ENCODE measurements at places on chromosomes 5 and 9.

GRCh38 chr9:123927625-123928532, 2.0 kb downstream of the DENND1A start:
- DNase-seq: peak; percentile 12

GRCh38 chr5:78341440-78341839, 19.0 kb upstream of the SCAMP1 start:
- DNase-seq: no peak

GRCh38 chr5:10257870-10258269, 7.8 kb downstream of the CCT5 start:
- DNase-seq: no peak

GRCh38 chr5:35127006-35127405, 79.3 kb upstream of the AGXT2 start:
- no peak for DNase-seq

DNA sequence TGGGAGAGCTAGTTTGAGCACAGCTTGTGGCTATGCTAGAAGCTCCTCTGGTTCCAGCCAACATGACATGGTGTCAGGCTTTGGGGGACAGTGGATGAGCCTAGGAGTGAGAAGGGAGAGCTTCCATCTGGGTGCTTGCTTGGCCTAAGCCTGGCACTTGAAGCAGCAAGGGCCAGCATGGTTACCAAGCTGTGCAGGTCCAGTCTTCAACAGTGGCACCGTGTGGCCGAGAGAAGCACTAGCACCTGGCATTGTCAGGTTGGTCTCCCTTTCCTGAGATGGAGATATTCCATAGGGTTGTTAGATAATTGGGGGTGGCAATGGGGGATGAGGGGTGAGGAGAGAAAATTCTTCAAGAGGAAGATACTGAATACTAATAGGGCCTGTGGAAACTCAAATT, 261.9 kb downstream of the PBX3 start:
- no peak for DNase-seq

GRCh38 chr9:16246785-16247184, 623.7 kb downstream of the BNC2 start:
- DNase-seq: no peak

- DNase-seq: no peak
These were observed 428.8 kb downstream of the CAAP1 start for GRCh38 chr9:26463837-26464236.

DNA sequence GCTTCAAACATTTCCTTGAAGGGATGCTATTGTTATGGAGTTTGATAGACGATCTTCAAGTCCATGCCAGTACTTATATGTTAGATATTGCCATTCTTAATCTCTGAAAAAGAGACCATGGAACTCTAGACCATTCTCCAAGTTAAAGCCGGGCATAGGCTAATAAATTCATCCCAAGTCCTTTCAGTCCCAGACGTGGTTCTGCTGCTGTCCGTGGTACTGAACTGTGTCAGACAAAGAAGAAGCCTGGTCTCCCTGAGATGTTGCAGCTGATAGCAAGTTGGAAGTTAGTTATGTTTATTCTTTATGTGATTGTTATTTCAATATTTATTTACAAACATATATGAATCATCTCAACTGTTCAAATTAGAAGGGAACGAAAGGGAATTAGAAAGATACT, 158.7 kb downstream of the NMUR2 start:
- peak; percentile 1 for DNase-seq

DNA sequence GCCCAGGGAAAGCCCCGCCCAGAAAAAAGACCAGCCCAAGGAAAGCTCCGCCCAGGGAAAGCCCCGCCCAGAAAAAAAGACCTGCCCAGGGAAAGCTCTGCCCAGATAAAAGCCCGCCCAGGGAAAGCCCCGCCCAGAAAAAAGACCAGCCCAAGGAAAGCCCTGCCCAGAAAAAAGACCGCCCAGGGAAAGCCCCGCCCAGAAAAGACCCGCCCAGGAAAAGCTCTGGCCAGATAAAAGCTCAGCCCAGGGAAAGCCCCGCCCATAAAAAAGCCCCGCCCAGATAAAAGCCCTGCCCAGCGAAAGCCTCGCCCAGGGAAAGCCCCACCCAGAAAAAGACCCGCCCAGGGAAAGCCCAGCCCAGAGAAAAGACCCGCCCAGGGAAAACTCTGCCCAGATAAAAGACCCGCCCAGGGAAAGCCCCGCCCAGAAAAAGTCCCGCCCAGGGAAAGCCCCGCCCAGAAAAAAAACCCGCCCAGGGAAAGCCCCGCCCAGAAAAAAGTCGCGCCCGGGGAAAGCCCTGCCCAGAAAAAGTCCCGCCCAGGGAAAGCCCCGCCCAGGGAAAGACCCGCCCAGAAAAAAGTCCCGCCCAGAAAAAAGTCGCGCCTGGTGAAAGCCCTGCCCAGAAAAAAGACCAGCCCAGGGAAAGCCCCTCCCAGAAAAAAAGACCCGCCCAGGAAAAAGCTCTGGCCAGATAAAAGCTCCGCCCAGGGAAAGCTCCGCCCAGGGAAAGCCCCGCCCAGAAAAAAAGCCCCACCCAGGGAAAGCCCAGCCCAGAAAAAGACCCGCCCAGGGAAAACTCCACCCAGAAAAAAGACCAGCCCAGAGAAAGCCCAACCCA, 11.9 kb downstream of the GRIN1 start:
- peak; percentile 33 for DNase-seq

GRCh38 chr9:92528522-92528849, 7.3 kb downstream of the ECM2 start:
- DNase-seq: no peak

GRCh38 chr5:11050596-11051304, 289.7 kb upstream of the DAP start:
- DNase-seq: no peak

DNA sequence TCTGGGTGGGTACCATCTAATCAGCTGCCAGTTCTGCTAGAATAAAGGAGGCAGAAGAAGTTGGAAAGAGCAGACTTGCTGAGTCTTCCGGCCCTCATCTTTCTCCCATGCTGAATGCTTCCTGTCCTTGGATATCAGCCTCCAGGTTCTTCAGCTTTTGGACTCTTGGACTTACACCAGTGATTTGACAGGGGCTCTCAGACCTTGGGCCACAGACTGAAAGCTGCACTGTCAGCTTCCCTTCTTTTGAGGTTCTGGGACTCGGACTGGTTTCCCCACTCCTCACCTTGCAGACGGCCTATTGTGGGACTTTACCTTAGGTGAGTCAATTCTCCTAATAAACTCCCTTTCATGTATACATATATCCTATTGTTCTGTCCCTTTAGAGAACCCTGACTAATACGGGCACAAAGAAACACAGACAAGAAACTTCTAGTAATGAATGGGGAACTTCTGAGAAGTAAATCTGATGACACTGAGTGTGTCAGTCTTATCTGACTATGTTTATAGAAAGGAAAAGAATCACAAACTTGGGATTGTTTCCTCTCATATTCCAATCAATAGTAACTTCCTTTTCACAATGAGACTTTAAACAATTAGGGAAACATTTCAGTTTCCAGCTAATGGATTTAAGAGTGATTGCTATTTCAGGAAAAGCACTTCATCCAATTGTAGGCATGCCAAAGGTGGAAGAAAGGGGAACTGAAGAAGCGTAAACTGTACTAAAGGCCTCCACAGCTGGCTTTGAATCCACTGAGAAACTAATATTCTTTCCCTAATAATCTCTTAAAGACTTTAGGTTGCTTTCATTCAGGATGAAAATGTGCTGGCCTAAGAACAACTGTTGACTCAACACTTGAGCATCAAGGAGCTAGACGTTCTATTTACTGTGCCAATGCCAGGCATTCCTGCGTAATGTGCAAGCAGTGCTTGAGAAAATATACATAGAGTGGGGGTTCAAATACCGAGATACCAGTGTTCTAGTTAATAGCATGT, 127.9 kb upstream of the PTGER4 start:
- DNase-seq: peak; percentile 97

DNA sequence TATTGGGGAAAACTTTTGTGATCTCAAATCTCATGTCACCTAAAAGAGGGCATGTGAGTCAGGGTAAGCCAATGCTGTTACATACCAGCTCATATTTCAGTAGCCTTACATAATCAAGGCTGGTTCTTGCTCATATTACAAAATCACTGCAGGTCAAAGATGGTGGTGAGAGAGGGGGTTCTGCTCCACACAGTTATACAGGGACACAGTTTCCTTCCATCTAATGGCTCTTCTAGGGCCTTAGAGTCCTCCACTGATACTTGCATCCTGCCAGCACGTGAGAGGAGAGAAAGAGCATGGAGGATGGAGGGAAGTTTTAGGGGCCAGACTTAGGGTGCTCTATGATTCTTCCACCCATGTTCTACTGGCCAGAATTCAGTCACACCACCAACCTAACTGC, 130.0 kb downstream of the LIFR start:
- no peak for DNase-seq

DNA sequence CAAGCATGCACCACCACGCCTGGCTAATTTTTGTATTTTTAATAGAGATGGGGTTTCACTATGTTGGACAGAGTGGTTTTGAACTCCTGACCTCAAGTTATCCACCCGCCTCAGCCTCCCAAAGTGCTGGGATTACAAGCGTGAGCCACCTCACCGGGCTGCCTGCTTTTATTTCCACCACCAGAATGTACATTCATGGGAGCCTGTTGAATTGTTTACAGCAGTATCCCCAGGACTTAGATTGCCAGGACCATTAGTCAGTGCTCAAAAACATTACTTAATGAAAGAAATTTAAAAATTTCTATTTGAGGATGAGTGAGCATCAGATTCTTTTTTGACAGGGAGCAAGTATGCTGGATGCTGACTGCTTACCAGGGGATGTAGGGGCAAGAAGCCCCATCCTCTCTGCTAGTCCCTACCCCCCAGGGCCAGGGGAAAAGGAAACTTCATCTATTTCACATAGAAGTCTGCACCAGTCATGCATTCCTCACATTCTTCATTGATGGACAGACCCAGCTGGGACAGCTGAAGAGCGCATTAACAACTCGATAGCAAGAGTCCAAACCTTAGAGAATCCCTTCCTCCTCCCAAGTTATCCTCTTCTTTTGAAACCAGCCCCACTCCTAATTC, 10.3 kb upstream of the RGMB start:
- peak; percentile 85 for DNase-seq

GRCh38 chr5:78985116-78985724, at the start of gene ARSB:
Gene ARSB, minus strand, starts transcription at chr5:78985310. Its CDS starts 62 bp downstream, at chr5:78985248.
- DNase-seq: peak; percentile 58

DNA sequence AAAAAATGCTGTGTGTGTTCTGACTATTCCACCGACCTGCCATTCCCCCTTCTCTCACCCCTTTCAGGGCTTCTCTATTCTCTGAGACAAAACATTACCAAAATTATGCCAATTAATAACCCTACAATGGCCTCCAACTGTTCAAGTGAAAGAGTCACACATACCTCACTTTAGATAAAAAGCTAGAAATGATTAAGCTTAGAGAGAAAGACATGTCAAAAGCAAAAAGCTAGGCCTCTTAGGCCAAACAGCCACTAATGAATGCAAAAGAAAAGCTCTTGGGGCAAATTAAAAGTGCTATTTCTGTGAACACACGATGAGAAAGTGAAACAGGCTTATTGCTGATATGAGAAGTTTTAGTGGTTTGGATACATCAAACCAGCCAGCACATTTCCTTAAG, 279.6 kb upstream of the GRAMD2B start:
- DNase-seq: no peak

- no peak for DNase-seq
These were observed 6.3 kb downstream of the CEP72 start for GRCh38 chr5:618450-618849.

GRCh38 chr9:128204858-128205257, 1.7 kb downstream of the DNM1 start:
- DNase-seq: no peak

DNA sequence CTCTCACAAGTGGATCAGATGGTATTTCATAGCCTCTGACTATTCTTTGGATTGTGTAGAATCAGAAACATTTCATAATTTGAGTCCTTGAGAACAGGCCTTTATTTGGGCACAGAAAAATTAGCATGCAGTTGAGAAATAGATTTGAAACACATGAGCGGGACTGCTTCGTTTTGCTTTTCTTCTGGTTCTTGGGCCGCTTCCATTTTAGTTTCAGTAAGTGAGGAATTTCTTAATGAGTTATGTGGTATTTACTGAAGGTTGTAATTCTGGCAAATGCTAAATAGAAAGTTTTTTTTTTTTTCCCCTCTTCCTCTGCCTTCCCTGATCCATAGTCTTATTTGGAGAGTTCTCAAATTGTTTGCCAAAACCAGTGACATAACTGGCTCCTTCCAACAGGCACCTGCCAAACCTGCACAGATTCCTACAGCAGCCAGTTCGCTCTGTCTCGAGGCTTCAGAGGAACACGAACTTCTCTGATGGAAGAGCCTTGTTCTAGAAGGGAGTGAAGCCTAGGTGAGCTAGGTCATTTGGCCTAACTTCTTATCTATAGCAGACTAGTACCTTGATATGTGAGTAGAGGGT, 71.2 kb upstream of the SLC28A3 start:
- DNase-seq: no peak

GRCh38 chr5:8720506-8720905, 825.4 kb downstream of the SEMA5A start:
- DNase-seq: peak; percentile 26

GRCh38 chr9:13845460-13845859, 468.5 kb downstream of the NFIB start:
- DNase-seq: peak; percentile 65

- peak; percentile 69 for DNase-seq
These were observed 36.4 kb downstream of the PIK3R1 start for GRCh38 chr5:68251804-68252522.

DNA sequence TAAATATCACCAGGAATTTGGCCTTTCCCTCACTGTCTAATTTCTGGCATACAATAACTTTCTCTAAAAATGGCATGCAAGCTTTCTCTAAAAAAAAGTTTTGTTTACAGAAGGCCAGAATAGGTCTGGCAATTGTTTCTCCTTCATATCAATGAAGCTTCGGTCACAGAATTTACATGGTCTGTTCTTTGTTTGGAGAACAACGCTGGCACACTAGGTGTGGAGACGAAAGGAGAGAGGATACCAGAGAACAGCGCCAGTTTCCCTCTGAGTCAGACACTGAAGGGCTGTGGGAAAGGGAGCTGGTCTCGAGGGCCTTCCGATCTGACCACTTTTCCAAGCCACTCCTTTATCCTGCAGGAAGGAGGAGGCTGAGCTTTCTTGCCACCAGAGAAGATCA, 60.1 kb upstream of the ITGA1 start:
- peak; percentile 56 for DNase-seq

- no peak for DNase-seq
These were observed 270.4 kb upstream of the TUT7 start for GRCh38 chr9:86624630-86625029.

GRCh38 chr9:84322828-84323227, 17.7 kb downstream of the SLC28A3 start:
- DNase-seq: peak; percentile 57

All from astrocyte of the spinal cord (primary cell).